ENCODE measurements at places on chromosomes 6 and 20.

GRCh38 chr6:4668271-4669179, 107.7 kb upstream of the CDYL start:
- DNase-seq: no peak

GRCh38 chr6:3753228-3753835, 1.8 kb upstream of the PXDC1 start:
- DNase-seq: no peak

- DNase-seq: no peak
These were observed 130.7 kb upstream of the SSTR4 start for GRCh38 chr20:22904386-22904785.

DNA sequence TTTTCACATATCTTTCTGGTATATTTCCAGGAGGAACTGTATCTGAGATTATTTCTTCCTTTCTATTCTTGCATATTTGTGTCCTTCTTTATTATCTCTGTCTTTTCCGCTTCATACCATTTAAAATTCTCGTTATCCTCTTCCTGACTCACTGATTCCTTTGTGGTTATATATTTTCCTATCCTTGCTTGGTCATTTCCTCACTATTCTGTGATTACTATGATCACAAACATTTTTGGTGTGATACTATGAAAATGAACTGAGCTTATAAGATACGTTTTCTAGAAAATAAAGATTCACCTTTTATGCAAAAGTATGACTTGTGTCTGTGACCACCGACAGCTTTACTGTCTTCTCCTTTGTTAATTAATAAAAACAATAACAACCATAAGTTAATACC, 26.5 kb upstream of the MYCT1 start:
- DNase-seq: no peak

DNA sequence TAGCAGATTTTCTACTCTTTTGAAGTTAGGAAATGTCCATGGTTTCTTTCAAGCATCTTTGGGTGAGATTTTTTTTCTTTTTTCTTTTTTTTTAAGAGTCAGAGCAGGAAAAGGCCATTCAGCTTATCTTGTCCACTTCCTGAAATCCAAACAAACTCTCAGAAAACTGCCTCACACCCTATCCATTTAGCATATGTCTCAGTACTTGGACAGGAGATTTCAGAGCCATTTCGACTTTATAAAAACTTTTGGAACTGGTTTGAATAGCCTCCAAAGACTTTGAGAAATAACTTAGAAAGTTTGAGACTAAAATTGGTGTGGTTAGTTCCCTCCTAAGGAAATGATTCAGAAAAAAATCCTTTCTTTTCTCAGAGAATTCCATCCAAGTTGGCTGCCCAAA, 125.1 kb downstream of the MYLK4 start:
- DNase-seq: no peak

DNA sequence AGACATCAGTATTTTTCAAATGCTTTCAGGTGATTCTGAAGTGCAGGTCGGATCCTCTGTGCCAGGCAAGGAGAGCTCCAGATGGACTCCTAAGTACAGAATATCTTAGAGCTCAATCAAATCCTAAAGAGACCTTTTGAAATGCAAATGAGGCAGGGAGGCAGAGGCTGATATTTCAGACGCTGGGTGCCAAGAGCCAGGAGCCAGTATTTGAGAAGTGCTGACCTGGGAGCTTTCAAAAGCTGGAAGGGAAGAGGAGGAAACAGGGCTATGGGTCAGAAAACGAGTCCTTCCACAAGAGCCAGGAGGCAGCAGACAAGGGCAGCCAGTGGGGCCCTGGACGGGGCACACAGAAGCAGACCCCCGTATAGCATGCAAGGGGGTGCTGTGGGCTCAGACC, 46.1 kb upstream of the DSN1 start:
- DNase-seq: no peak

DNA sequence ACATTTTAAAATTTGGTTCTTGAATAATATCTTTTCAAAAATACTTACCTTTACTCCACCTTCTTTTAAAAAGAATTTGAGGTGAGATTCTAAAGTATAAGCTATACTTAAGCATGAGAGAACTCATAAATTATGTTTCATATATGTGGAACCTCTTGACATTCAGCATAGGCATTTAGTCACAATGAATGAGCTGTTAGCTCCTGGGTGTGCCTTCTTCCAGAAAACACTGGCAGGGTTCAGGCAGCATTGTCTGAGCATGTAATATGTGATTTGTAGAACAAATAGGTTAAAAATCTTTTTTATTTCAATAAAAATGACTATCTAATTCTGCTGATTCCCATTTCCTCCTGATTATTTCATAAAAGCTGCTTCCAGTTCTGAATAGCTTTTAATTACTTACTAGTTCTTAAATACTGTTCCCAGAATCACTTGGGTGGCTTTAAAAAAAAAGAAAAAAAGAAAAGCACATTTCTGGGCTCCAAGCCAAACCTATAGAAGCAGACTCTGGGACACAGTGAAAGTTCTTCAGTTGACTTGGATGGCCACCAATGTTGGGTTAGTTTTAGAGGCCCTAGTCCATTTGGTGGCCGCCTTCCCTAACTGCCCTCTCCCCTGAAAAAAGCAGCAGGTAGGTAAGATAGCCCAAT, 20.2 kb downstream of the RNF8 start:
- no peak for DNase-seq

DNA sequence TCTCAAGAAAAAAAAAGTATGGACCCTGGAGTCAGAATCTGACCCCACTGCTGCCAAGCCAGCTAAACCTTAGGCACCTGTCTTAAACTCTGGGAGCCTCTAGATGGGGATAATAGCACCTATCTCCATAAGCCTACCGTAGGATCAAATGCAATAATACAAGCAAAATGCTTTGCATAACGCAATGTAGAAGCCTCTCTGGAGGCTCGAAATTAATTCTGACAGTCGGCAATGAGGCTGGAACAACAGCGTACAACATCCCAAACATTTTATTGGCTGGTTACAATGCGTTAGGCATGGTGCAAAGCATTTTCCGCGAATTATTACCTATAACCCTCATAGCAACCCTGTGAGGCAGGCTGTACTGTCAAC, 521 bp downstream of the CDK5RAP1 start:
- DNase-seq: no peak

GRCh38 chr6:138250513-138251247, 32.4 kb upstream of the PBOV1 start:
- DNase-seq: no peak

GRCh38 chr6:158977382-158977781, 22.6 kb downstream of the RSPH3 start:
- DNase-seq: no peak

DNA sequence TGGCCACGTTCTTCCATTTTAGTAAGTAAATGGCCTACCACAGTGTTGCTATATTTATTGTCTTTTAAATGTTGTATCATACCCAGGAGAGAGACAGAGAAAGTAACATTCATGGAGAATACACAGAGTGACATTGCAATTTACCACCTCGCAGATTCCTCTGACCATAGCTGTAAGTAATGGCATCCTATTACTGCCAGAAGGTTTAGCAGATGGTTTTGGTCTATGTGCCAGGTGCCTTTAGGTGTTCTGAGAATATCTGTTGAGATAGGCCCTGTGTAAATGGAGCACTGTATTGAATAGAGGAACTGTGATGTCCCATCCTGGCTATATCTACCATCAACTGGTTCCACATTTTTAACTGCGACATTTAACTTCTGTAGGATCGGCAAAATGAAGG, 559.6 kb downstream of the KIF16B start:
- no peak for DNase-seq

DNA sequence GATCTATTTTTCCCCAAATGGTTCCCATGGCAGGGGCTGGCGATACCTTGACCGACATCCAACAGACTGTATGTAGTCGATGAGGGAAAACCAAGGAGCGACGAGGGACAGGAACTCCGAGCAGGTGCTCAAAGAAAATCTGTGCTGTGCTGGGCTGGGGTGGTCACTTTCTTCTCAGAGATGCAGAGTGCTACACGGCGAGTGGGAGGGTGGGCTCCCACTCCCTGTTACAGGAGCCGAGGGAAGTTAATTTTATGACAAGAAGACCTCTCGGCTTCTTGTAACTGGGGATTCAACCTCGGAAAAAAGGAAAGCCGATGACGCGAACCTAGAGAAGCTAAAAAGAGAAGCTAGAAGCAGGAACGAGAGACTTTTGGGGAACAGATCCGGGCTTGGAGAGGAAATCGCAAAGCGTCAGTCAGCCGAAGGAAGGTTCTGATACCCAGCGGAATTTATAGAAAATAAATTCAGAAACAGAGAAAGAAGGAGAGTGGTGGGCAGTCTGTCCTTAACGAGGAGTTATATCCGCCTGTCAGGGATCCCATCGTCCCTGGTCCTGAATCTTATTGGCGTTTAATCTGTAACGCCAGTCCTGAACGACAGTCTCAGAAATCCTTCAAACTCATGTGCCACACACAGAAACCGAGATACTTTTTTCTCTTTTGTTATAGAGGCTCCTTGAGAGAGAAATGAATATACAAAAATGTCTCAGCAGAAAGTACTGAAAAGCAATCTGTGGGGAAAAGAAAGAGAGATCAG, 84.6 kb upstream of the ZNF322 start:
- no peak for DNase-seq

DNA sequence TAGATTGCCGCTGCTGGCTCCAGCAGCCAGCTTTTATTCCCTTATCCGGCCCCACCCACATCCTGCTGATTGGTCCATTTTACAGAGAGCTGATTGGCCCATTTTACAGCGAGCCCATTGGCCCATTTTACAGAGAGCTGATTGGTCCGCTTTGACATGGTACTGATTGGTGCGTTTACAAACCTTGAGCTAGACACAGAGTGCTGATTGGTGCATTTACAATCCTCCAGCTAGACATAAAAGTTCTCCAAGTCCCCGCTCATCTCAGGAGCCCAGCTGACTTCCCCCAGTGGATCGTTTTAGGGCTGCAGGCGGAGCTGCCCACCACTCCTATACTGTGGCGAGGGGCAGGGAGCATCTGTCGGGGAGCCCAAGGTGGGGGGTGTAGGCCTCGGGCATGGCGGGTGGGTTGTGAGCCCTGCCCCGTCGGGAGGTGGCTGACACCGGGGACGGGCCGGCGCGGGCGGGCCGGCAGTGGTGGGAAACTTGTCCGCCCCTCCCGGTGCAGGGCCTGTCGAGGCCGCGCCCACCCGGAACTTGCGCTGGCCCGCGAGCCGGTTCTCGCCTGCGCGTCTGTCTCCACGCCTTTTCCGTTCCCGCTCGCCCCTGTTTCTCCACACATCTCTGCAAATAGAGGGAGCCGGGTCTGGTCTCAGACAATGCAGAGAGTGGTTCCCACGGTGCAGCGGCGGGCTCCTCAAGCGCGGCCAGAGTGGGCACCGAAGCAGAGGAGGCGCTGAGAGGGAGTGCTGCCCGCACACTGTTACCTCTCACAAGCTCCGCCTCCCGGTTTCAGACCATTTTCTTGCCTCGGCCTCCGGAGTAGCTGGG, 86.1 kb upstream of the STMND1 start:
- DNase-seq: peak; percentile 12

DNA sequence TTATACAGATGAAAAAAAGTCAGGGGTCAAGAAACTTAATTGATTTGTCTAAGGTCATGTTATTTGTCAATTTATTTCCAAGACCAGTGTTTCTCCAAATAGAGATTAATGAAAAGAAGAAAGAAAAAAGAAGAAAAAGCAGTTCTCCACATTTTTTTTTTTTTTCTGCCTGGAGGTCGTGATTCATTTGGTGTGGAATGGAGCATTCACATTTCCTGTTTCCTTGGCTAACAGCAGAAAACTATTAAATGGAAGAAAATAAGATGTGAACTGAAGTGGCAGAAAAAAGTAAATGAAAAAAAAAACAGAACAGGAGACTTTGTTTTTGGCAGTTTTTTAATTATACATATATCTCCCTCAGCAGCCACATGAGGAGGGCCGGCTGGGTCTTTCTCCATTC, 470.8 kb upstream of the ZNF337 start:
- DNase-seq: no peak

GRCh38 chr20:34268851-34269636, 27.8 kb downstream of the ASIP start:
- DNase-seq: peak; percentile 32

- no peak for DNase-seq
These were observed 4.6 kb upstream of the CGA start for GRCh38 chr6:87099472-87099871.

DNA sequence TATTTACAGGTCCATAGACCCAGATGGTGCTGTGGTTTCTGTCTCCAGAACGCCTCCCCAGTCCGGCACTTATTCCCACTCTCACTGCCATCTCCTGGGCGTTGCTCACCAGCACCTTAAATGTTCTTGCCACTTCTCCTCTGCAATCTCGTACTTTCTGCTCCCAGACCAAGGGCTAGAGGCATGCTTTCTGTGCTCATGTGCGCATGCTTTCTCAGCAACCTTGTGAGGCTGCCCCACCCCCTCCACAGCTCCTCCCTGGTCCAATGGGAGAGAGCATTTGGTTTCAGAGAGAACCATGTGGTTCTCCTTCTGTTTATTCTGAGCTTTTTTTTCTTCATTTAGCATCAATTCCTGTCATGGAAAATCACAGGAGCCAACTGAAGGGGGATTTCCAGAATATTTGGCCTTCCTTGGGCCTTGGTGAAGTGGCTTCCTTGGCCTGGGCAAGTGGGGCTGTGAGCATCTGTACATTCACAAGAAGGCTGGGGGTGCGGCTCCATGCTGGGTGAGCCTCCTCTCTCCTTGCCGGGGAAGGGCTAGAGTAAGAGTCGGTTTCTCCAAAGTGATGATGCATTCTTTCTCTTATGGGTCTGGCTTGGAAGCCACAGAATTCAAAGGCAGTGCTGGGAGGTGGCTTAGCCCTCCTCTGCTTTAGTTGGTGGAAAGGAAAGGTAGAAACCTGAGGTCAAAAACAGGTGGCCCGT, 66.6 kb downstream of the PHACTR3 start:
- no peak for DNase-seq

Measured in stimulated activated CD4-positive, alpha-beta T cell treated with anti-CD3 and anti-CD28 coated beads, Interleukin-12 subunit alpha, Interleukin-12 subunit beta, amount 100 ng/mL, for 4 hours (primary cell).